ENCODE measurements at places on chromosomes 7 and 10.

- DNase-seq, result no peak
Observed at GRCh38 chr7:151552352-151553028, 32.8 kb upstream of the RHEB start.

- DNase-seq, result no peak
Observed at GRCh38 chr10:71918992-71919391, 45.2 kb upstream of the CHST3 start.

DNA sequence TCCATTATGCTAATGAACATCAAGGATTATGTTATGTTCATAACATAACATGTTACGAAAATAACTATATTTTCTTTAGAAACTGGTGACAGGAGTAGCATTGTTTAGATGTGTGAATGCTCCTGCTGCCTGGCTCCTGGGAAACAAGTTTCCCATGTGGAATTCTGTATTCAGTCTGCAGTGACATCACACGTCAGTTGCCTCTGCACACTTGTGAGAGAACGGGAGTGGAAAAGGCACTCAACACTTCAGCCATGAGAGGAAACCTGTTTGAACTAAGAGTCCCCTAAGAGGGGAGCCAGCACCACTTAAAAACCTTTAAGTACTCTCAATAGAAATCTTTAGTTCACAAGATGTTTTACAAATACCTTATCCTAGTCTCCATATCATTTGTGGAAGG is 140.3 kb upstream of the FAM20C start:
- no peak for DNase-seq

GRCh38 chr7:30796105-30796869 is 25.1 kb downstream of the MINDY4 start:
- no peak for DNase-seq

DNA sequence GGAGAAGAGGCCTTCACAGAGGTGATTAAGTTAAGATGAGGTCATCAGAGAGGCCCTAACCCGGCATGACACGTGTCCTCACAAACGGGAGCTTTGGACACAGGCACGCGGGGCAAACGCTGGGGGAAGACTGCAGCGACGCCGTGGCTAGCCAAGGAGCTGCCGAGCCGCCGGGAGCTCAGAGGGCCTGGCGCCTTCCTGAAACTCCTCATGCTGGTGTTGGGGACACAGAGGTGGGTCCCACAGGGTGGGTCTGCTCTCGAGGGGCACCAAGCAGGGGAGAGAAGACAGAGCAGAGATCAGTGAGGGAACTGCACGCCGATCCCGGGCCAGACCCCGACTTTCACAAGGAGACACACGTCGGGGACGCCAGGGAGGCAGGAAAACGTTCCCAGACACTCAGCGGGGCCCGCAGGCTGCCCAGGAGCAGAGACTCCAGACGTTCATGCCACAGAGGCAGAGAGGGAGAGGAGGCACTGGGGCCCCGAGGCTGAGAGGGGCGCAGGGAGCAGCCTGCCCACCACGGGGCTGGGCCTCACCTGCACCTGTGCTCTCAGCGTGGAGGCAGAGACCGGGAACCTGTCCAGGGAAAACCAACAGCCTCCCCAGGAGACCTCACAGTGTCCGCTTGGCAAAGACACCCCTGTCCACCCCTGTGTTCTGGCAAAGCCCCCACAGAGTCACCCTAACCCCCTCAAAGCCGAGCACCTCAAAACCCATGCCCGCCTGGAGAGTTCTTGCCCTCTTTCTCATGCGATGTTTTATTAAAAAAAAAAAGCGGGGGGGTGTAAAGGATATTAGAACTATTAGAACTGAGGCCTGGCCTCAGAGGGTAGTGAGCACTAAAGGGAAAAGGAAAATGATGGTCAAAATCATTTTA is 103.8 kb downstream of the PDGFA start:
- DNase-seq, result no peak

DNA sequence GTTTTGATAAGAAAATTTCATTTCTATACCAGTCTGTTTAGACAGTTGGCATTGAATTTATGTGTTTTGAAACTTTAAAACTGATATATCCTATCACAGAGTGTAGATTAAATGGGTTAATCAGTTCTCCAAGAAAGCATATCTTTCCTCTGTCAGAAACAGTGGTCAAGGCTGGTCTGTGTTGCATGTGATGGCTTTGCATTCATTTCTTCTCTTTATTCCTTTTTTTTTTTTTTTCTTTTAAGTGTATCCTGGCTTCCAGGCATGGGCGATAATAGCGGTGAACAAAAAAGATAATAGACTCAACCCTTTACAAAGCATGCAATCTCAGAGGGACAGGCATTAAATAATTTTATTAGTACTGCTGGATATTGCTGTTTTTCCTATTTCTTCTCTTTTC is 136.6 kb downstream of the LRRC4 start:
- no peak for DNase-seq

DNA sequence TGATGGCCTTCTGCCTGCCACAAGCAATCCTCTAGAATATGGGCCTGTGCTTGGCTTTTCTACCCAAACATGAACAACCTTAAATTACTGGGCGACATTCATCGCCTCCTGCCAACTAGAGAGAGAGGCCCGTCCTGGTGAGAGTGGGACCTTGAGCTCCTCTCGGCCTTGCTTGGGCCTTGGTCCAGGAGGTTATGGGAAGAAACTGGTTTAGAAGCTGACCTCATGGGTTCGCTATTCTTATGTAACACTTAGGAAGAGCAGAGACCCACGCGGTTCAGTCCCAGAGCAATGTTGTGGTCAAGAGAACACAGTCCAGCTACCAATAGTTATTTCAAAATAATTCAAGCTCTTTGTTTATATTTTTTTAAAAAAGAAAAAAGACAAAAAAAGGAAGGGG is 176.3 kb upstream of the ZNF32 start:
- no peak for DNase-seq

GRCh38 chr10:124037784-124038183 is 55.6 kb downstream of the CHST15 start:
- no peak for DNase-seq

DNA sequence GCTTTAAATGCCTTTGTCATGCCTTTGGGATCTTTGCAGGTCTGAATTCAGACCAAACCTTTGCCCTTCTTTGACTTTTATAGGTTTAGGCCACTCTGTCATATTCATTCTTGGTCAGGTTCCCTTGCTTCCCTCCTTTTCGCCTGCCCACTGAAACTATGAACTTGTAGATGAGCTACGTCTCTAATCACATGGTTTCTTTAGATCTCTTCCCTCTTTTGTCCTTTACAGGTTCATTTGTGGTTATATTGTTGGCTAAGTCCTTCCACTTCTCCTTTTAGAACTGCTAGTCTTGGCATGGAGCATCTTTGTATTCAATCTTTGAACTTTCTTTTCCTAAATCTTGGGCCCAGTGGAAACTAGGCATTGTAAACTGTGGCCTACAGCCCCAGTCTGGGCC is 104.0 kb upstream of the ZEB1 start:
- no peak for DNase-seq

DNA sequence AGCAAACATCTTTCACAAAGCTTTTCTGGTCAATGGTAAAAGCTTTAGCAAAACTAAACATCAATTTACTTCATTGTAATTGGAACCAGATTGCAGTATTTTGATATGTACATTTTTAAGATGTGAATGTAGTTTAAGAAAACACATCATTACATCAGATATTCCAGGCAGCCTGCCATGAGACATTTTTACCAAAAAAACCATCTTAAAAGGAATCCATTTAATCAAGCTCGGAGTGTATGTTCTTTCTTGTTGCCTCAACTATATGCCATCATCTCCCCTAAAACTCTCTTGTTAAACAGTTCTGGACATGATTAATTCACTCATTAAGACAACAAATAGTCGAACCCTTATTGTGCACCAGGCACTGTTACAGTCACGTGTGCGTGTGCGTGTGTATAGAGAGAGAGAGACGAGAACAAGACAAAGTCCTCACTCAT is 97.5 kb downstream of the UBE2H start:
- DNase-seq, result no peak

DNA sequence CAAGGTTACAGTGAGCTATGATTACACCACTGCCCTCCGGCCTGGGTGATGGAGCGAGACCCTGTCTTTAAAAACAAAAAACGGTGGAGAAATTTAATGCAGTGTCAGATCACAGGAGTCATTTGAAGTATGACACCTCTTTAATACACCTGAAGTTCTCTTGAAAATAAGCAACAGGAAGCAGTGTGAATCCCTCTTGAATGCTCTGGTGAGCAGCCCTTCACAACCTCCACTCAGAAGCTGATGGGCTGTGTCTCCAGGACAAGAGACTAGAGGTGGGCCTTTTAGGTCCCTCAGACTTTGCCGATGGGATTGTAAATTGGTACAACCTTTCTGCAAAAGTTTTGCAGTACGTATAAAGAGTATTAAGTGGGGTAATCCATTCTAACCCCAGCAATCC is 50.1 kb downstream of the CYP26A1 start:
- no peak for DNase-seq

- no peak for DNase-seq
Observed at GRCh38 chr10:53183733-53184132, 411.1 kb upstream of the MBL2 start.

DNA sequence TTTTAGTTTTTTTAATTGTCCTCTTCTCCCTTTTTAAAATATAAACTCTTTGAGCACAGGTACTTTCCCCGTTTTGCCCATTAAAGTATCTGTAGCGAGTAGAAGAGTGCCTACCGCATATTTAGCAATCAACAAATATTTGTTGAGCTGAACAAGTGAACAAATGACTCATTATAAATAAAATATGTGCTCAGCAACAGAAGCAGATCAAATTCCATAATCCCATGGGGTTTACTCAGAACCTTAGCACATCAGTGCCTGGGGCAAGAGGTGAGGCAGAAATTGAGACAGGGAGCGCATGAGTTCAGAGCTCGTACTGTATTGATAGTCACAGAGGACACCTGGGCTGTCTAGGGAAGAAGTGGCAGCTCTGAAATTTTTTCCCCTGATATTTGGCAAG is 161.0 kb downstream of the SEM1 start:
- no peak for DNase-seq

DNA sequence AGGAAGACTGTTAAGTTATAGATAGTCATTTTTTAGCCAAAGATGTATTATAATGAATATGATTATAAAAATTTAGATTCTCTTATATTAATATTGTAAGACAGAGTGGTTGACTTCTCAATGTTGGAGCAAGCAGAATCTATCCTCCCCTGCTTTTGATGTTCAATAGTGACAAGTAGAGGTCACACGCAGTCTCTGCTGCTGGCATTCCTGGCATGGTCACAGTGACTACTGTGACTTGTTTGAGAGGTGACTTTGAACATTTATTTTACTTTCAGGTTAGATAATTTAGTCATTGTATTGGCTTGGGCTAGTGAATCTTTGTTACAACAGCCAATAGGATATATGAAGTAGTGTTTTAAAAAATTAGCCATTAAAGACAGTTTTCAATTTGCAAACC is 13.7 kb upstream of the CD36 start:
- no peak for DNase-seq

- DNase-seq, result no peak
Observed at GRCh38 chr7:157671358-157672255, 334.8 kb downstream of the DNAJB6 start.

- DNase-seq, result no peak
Observed at GRCh38 chr7:82156893-82157292, 286.7 kb downstream of the CACNA2D1 start.

GRCh38 chr10:110524179-110524858 is 26.6 kb downstream of the DUSP5 start:
- no peak for DNase-seq

GRCh38 chr7:144256112-144256511 is 8.5 kb downstream of the OR2A7 start:
- no peak for DNase-seq

DNA sequence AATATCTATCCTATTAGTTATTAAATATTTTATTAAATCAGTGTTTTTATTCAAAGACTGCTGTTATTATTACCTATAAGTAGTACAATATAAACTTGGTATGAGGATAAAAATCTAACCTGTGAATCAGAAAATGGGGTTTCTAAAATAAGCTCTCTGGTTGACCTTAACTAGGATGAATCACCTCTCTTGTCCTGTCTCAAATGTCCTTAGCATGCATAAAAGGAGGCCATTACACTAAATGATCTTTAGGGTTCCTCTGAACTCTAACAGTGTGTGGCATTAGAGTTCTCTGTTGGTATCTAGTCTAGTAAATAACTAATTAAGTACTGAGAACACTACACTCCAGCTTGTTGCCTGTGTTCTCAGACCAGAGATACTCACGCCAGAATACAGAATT is 143.1 kb upstream of the LRRTM3 start:
- no peak for DNase-seq

DNA sequence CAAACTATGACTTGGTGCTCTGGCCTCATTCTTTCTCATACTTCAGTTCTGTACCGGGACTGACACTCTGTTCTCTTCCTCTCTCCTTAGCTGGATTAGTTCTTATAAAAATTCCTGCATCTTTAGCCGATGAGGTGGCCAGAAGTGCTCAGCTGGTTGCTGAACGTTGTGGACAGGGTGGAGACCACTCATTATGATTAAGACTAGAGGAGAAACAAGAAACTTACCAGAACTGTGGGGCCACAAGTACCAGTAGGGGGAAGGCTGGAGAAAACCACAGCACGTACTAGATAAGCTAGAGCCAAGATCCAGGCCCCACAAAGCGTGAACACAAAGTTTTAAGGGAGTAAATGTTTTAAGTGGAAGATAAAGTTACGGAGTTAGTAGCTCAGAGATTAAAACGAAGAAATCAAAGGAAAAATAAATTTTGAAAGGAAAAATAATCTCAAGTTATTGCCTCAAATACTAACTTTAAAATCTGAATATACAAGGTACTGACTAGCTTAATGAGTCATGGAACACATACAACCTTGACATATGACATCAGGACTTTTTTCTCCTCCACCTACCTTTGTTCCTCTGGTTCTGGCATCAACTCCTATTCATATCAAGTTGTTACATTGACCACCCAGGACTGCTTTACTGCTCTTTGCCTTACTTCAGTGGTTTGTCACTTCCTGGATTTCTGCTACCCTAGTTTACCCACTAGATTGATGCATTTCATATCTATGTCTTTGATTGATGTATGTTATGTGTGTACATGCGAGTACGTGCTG is 469.0 kb downstream of the TFEC start:
- no peak for DNase-seq

All from CD4-positive, alpha-beta T cell treated with Interleukin-4 for 1 hour (primary cell).